ENCODE measurements at places on chromosomes 7 and 10.

DNA sequence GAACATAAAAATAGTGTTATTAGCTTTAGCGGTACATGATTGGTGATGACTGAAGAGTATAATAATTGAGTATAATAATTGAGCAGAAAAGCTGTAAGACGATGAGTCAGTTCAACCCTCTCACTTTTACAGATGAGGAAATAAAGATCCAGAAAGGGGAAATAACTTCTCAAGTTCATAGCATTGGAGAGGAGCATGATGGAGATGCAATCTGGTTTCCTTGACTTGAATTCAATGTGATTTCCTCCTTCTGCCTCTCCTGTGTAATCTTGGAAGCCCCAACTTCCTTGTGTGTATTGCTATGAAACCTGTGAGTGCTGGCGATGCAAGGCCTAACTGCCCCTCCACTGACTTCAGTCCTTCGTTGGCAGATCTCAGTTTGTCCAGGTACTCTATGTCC, 265.1 kb downstream of the LRMDA start:
- DNase-seq, result no peak

DNA sequence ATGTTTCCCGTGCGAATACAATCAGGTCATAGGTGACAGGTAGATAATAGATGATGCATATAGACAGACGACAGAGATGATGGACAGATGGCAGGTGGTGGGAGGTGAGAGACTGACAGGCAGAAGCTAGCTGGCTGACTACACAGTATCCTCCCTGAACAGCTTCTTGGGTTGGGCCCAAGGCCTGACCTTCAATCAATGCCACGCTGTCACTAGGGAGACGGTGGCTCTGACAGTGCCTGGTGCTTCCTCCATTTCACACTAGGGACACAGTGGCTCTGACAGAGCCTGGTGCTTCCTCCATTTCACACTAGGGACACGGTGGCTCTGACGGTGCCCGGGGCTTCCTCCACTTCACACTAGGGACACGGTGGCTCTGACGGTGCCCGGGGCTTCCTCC, 200.1 kb downstream of the DIP2C start:
- no peak for DNase-seq

DNA sequence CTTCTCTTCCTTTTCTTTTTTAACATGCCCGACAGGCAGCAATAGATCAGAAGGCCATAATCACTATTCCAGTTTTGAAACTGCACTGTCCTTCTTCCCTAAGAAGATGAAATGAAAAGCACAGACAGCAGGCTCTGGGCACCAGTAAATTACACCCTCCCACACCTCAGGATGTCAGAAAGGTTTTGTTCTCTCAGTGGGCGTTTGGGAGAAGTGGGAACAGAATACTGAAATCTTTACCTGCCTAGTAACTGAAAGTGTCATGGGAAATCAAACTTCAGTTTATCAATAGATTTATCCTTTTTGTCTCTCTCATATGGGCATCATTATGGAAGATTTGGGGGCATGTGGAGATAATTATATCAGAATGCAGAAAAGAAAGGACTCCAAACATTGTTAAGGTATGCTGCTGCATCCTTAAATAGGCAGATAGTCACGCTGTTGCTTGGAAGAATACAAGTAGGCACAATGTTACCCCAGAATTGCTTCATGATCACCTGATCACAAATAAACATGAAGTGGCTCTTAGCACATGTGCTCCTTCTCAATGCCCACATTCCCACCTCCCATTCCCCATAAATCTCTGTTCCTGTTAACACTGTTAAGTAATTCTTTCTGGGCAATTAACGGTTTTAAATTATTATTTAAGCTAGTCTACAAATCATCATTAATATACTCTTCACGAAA, 113.3 kb downstream of the DOCK4 start:
- no peak for DNase-seq

DNA sequence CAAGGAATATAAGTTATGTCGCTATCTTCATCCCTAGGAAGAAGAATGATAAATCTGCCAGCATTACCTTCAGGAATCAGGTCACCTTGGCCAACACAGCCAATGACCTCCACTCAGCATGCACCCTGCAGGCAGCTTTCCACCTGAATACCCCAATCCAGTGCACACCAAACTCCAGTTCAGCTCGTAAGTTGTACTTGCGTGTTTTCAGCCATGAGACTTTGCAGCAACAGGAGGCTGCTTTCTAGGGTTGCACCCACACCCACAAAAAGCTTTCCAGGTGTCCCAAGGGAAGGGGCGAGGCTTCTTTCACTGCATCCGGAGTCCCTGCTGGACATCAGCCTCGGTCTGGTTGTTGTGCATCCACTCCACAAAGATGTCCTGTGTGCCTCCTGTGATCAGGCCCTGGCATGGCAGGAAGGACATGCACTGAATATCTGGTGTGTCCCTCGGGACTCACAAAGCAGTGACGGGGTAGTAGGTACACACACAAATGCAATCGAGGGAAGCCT, 282.9 kb downstream of the GRID1 start:
- DNase-seq, result no peak

GRCh38 chr10:70902661-70903261, 14.4 kb upstream of the PCBD1 start:
- DNase-seq, result no peak

DNA sequence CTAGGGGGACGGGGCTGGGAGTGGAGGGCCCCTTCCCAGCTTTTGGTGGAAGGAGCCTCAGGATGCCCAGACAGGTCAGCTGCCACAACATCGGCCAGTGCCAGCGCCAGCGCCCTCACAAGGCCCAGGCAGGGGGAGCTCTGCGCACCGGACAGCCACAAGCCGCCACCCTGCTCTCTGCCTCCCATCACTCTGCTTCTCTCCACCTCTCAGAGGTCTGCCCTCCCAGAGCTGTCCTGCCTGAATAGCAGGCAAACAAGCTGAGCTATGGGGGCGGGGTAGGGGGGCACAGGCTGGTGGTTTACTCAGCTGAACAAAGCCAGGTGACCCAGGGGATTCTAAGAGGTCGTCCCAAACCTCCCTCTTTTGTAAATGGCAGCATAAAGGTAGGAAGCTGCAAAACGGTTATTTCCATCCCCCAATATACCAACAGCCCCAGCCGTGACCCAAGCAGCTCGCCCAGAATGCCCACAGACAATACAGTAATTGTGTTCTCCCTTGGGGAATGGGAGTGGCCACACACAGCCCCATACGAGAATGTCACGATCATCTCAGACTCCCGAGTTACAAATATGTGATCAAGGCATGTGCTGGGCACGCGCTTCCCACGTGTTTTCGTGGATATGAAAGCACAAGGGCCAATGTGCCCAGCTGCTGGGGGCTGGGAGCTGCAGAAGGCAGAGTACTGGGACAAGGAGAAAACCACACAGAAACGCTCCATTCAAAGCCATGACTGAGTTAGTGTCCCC, 19.7 kb downstream of the FAM53B start:
- no peak for DNase-seq

- DNase-seq, result no peak
Observed at GRCh38 chr7:41706228-41706930, 3.5 kb upstream of the INHBA start.

- no peak for DNase-seq
Observed at GRCh38 chr7:12397671-12398070, 6.0 kb downstream of the VWDE start.

- DNase-seq, result no peak
Observed at GRCh38 chr10:103044942-103045489, 126.9 kb downstream of the CNNM2 start.

GRCh38 chr10:29908962-29909361, 150.4 kb downstream of the JCAD start:
- no peak for DNase-seq

- no peak for DNase-seq
Observed at GRCh38 chr7:67659091-67659490, 662.5 kb downstream of the TYW1 start.

Data from colonic mucosa (tissue), 4 donors.